T-helper 22 cell (primary cell): ENCODE measurements at places on chromosomes 12 and 14.

DNA sequence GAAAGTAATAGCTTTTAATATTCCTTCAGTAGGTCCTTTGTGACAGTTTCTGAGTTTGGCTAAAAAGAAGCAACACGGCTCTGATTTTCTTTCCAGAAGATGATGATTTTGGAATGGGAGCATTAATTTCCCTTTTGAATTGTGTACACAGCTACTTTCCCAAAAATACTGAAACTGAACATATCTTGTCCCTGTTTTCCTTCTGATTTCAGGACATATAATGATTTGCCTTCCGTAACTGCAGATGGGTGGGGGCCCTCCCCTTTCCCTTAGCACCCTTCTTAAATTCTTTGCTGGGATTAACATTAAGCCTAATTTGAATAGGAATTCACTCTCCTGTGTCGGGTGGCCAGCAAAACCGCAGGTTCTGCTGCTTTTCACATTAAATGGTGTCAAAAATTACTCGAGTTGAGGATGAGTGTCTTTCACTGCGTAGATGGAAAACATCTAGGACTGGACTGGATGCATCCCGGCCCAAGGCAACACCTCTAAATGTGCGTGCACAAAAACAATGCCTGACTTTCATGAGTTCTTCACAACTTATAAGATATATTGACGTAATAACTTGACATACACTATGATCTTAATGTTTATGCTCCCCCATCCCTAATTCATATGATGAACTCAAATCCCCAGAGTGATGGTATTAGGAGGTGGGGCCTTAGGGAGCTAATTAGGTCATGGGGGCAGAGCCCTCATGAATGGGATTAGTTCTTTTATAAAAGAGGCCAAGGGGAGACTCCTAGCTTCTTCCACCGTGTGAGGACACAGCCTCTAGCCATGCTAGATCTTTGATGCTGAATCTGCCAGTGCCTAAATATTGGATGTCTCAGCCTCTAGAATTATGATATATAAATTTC lies 158.1 kb downstream of the AEBP2 start:
- no peak for DNase-seq

DNA sequence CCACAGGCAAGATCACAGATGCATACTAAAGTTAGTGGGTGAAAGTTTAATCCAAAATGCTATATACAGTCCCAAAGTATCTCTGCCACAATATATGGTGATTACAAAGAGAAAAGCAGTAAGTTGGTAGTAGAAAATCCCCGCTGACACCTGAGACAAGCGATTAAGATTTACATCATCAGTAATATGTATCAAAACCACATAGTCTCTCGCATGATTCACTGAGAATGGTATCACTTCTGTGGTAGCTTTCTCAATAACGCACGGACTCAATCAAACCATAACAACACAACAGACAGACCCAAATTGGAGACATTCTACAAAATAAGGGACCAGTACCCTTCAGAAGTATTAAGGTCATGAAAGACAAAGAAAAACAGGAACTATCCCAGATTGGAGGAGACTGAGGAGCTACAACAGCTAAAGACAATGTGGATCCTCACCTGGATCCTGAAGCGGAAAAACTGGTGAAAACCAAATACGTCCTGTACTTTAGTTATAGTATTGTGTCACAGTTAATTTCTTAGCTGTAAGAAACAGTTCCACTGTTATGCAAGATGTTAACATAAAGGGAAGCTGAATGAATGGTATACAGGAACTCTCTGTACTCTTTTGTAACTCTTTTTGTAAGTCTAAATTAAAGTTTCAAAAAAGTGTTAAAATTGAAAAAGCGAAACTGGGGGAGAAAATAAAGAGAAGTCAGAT lies 51.0 kb downstream of the SPTLC2 start:
- no peak for DNase-seq

GRCh38 chr14:62710811-62711210 lies 334.4 kb downstream of the KCNH5 start:
- no peak for DNase-seq

DNA sequence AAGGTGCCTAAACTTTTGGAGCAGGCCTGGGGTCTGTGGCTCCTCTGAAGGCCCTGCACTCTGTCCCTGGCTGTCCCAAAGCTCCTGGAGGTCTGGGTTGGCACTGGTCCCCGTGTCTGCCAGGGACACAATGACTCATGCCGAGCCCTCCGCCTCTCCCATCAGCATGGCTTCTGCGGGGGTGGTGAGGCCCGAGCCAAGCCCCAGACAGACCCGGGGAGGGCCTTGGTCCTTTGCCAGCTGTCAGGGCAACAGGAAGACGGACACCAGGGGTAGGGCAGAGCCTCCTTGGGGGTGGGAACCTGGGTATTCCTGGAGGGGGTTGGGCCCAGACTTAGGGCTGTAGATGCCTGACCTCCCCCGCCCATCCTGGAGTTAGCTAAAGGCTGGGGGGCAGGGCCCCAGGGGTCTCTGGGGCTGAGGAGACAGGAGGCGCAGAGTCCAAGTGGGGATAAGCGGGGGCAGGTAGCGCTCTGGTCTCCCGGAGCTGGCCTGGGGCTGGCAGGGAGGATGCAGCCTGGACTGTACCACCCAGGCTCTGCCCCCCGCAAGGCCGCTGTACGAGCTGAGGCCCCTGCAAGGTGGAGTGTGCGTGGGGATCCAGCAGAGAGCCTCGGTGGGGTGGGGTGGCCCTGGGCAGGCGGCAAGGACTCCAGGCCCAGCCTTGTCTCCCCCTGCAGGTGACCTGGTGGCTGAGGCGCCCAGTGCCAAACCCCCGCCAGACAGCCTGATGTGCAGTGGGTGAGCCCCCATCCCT lies 16.4 kb upstream of the PUS1 start:
- no peak for DNase-seq

DNA sequence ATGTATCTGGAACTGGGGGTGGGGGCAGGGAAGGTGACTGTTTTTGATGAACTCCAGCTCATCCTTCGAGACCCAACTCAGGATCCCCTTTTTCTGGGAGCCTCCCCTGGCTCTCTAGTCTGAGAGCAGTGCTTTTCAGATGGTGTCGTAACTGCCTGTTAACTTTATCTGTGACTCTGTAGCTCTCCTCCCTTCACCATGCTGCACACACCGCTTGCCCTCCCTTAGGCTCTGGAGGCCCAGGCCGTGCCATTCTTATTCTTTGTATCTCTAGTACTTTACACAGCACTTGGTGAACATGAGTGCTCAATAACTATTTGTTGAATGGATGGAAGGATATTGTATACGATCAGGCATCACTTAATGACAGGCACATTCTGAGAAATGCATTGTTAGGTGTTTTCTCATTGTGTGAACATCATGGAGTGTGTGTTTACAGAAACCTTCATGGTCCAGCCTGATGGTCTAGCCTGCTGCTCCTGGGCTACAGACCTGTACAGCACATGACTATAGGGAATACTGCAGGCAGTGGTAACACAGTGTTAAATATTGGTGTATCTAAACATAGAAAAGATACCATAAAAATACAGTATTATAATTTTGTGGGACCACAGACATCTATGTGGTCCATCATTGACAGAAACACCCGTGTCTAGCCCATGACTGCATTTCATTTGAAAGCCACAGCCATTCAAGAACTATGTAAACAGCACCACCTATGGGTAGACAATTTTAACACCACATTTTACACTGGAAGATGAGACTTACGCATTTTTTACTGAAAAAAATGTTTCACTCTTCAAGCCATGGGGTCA lies 91.8 kb downstream of the EML1 start:
- DNase-seq, result no peak

DNA sequence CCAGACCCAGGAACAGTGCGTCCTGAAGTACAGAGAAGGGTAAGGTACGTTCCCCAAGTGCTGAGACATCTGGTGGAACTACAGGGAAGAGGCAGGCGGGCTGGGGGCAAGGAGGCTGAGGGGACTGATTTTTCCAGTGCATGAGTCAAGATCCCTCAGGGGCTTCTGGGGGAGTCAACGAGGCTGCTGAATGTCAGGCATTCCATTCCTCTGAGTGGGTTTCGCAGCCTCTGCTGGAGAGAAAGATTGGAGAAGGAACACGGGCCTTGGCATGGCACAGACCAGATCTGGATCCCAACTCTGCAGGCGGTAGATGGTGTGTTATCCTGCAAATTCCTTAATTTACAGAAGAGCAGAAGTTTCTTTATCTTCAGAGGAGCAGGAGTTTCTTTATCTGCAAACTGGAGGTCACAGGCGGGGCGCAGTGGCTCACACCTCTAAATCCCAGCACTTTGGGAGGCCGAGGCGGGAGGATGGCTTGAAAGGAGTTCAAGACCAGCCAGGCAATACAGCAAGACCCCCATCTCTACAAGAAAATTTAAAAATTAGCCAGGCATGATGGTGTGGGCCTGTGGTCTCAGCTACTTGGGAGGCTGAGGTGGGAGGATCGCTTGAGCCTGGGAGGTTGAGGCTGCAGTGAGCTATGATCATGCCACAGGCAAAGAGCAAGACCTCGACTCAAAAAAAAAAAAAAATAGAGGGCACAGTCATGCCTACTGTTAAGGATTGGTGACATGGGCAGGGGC lies 132.6 kb upstream of the MAP1LC3B2 start:
- no peak for DNase-seq

- DNase-seq, result no peak
These were observed 102.3 kb upstream of the DIO3 start for GRCh38 chr14:101458741-101459550.

DNA sequence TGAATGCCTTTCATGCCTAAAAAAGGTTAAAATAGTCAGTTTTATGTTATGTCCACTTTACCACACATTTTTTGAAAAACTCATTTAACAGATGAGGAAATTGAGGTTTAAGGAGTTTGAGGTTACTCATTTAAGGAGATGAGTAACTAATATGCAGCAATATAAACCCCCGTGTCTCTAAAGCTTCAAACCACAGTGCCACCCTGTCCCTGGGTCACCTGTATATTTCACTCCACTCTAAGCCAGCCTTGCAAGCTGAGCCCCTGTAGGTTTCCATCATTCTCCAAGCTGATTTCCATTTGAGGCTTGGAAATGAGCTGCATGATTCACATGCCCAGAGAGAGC lies 64.4 kb downstream of the NUAK1 start:
- DNase-seq, result no peak

DNA sequence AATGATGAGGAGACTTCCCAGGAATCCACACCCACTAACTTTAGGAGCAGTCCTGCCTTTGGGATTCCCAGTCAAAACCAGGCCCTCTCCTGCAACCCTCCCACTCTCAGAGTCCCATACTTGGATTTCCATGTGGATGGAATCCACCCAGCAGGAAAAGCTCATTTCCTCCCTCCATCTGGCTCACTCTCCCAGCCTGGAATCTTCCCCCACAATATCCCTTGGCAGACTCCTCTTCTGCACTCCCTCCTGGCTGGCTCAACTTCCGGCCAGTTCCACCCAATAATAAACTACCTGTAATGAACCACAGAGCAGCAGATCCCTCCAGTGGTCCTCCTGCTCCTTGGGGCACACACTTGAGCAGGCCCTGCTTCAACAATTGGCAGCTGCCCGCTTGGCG lies 102.8 kb upstream of the EGLN3 start:
- DNase-seq, result no peak

GRCh38 chr14:38111046-38111445 lies 96.7 kb upstream of the SSTR1 start:
- no peak for DNase-seq

GRCh38 chr14:85222341-85222740 lies 307.6 kb upstream of the FLRT2 start:
- DNase-seq, result no peak

GRCh38 chr12:131800594-131801135 lies 27.5 kb upstream of the MMP17 start:
- DNase-seq, result no peak

- DNase-seq, result no peak
These were observed 52.4 kb downstream of the VCPKMT start for GRCh38 chr14:50063876-50064420.

- no peak for DNase-seq
These were observed 42.4 kb downstream of the OVCH1 start for GRCh38 chr12:29455087-29455486.

DNA sequence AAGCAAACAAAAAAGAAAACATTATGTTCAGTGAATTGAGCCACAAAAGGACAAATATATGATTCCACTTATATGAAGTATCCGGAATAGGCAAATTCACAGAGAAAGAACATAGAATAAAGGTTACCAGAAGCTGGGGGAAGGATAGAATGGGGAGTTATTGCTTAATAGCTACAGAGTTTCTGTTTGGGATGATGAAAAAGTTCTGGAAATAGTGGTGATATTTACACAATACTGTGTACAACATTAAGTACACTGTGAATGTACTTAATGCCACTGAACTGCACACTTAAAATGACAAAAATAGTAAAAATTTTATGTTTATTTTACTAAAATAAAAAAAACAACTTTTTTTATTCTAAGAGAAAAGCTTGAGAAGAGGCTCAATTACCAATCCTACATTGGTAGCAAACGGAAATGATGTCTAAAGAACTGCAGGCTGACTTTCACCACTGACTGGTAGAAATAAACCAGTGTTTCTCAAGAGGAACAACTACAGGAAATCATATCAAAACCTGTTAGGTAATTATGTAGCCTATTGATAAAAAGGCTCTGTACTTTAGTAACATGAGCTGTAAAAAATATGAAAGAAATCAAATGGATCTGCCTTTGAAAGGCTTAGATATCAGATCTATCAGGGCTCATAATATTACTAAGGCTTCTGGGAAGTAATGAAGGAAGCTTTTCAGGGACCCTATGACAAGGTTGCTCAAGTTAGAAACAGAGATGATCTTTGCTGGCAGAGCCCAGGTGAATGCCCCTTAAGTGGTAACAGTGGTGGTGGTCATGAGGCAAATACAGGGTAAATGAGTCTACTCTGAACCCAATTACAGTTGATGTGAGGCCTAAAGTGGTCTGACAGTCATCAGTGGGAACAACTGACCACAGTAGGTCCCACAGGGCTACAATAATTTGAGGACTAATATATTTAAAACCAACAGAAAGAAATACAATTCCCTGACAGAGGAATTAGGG lies 41.3 kb downstream of the BAZ1A start:
- DNase-seq, result no peak

- DNase-seq, result no peak
These were observed 147.6 kb downstream of the DPF3 start for GRCh38 chr14:72745991-72746980.

DNA sequence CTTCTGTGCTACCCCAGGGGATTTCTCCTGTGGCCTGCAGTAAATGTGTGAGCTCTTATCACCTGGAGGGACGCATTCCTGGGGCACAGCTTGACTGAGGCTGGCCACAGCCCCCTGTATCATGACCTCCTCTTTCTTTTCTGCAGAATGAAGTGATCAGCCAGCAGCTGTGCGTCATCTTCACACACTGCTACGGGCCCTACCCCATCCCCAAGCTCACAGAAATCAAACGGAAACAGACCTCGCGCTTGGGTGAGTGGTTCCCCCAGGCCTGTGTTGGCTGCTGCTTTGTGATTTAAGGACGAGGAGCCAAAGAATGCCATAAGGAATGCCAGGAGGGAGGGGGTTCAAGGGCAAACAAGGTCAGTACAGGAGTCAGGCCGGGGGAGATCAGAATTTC lies 50.5 kb upstream of the PWP1 start:
- no peak for DNase-seq
